ENCODE measurements at places on chromosomes 1 and 21. TPM values are rescaled to one million over a fixed set of nuclear protein-coding genes. Genes with fewer than 3 reads are reported as not detected.

Gene S100A14
- total RNA-seq: 1.5 TPM

Gene HSPB7
- total RNA-seq: 191 TPM

GRCh38 chr1:215777370-215777925 lies 210.3 kb downstream of the KCTD3 start:
- DNase-seq: no peak

- no peak for DNase-seq
Measured at GRCh38 chr1:77039739-77040138, 172.5 kb downstream of the ST6GALNAC5 start.

- no peak for DNase-seq
Measured at GRCh38 chr1:72284084-72284347, 1.7 kb upstream of the NEGR1 start.

Gene SPRR5
- total RNA-seq: not detected

DNA sequence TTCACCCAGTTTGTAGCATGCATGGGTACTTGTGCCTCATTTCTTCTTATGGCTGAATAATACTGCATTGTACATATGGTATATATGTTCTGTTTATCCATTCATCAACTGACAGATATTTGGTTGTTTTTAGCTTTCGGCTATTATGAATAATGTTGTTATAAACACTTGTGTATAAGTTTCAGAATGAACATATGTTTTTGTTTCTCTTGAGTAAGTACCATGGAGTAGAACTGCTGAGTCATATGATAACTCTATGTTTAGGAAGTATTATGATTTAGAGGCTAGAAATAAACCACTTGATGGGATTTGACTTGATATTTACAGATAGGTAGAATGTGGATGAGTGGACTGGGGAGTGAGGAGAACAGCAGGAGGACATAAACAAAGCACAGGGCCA lies 48.6 kb downstream of the WNT2B start:
- no peak for DNase-seq

- DNase-seq: no peak
Measured at GRCh38 chr21:46222436-46223116, 6.0 kb downstream of the LSS start.

Gene FAM151A
- total RNA-seq: not detected

Gene CD1B
- not detected for total RNA-seq

Gene SNRNP40
- 11.8 TPM for total RNA-seq

Gene IFI44
- 5.9 TPM for total RNA-seq

- DNase-seq: no peak
Measured at GRCh38 chr1:62977366-62977765, 193.4 kb downstream of the ATG4C start.

DNA sequence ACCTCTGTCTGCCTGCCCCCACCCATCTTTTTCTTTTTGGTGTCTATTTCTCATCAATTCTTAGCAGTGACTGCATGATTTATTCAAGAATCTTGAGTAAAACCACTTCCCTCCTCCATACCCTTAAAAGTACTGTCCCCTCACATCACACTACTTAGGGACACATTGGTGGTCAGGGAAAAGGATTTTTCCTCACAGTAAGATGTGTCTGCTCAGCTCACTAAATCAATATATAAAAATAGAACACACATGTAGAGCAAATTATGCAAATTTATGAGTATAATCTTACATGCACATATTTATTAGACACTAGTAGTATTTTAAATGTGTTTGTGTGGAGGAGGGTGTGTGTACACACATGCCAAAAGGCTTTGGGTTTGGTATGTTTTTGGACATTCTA lies 202.0 kb downstream of the PBX1 start:
- DNase-seq: no peak

GRCh38 chr1:237562242-237562823 lies 328.4 kb downstream of the ZP4 start:
- no peak for DNase-seq

DNA sequence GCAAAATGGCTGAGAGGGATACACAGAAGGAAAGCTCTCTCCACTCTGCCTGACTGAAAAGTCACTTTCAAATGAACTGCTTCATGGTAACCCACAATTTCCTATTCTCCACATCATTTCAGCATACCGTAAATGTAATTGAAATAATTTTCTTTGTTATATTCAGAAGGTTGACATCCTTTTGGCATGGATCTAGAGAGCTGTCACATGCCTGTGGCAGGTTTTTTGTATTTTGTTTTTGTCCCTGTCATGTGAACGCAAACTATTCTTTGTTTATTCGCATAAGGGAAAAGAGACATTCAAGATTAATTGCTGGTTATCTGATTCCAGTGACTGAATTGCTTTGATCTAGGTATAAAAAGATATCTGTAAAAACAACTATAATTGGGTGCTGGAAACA lies 1808.1 kb downstream of the NCAM2 start:
- no peak for DNase-seq

DNA sequence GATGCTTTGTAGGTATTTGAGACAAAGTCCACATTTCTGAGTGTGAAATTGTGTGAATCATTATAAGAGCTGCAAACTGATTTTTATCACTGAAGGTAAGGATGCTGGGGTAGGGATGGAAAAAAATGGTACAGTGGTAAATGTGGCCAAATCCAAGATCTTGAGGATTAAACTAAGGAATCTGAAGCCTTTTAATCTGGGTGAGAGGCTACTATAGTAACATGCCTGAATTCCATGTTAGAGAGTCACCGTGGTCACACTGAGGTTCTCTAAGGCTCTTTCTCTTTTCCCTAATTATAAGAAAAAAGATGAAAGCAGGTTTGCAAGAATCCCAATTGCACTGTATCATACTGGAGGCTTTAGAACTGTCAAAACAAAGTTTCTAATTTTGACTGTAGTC lies 17.6 kb downstream of the PTGER3 start:
- no peak for DNase-seq

- no peak for DNase-seq
Measured at GRCh38 chr1:60078182-60078581, 4.6 kb upstream of the C1orf87 start.

GRCh38 chr1:201157949-201158348 lies 3.7 kb upstream of the TMEM9 start:
- DNase-seq: no peak

Gene TNFRSF8
- 22.8 TPM for total RNA-seq

Gene FAM43B
- total RNA-seq: 0.75 TPM

GRCh38 chr1:1670866-1671265 lies 12.1 kb upstream of the CDK11B start:
- DNase-seq: no peak

- no peak for DNase-seq
Measured at GRCh38 chr1:15739745-15740144, 2.6 kb upstream of the TMEM82 start.

DNA sequence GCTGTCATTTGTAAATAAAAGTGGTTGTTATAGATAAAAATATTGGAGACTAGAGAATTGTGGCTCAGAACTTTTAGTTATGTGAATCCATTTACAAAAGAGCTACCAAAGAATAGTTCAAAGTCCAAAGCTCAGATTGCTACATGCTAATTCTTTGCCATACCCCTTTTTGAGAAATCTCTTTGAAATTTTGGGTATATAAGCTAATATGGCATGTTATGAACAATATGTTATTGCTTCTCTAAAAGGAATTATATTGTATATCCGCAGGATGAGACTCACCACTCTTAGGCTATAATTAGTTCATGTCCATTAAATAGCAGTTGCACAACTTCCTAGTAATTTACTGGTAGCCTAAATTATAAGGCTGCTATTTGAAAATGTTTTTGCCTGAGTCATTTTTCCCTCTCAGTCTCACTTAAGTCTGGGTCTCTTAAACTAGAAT lies 178.0 kb downstream of the ZNF281 start:
- no peak for DNase-seq

- no peak for DNase-seq
Measured at GRCh38 chr1:192545896-192546521, 29.6 kb upstream of the RGS1 start.

Gene ATG4C
- 9.7 TPM for total RNA-seq

GRCh38 chr1:203823306-203823705 lies 27.9 kb downstream of the ZBED6 start:
- no peak for DNase-seq

DNA sequence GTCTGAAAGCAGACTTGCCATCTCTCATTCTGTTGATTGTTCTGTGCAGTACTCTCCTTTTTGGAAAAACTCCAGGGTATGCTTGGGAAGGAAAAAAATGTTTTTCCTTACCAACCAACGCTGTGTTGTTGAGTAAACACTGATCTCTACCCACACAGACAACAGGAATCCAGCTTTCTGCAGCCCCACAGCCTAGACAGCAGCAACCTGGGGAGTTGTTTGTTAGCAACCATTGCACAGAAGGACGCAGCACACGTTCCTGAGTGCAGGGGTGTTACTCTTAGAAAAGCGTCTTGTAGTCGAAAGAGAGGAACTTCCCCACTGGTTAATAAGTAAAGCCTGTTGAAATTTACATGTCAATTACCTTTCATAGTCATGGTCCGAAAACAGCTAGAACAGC lies 56.6 kb downstream of the SMYD2 start:
- DNase-seq: no peak

Gene C1QA
- 202 TPM for total RNA-seq

- DNase-seq: no peak
Measured at GRCh38 chr21:17128132-17128531, 384.7 kb upstream of the CXADR start.

GRCh38 chr21:39712976-39713375 lies 32.0 kb upstream of the IGSF5 start:
- no peak for DNase-seq

GRCh38 chr1:88685259-88685620 lies 1.2 kb downstream of the PKN2 start:
- no peak for DNase-seq

DNA sequence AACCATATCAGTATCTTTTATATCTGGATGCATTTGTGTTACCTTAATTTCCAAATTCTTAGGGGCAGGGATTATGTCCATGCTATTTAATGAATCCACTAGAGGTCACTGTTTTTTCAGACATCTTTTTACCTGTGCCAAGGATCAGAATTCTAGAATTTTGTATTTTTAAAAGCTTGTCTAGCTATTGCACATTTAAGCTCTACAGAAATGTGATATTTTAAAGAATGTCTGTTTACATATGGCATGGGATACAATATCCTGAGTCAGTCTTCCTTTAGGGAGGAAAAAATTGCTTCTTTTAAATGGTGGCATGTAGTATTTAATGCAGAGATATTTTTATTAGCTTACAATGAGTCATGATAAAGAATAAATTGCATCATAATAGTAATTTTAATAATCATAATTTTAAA lies 11.3 kb downstream of the RPAP2 start:
- no peak for DNase-seq

Gene CFAP107
- total RNA-seq: not detected

Gene S100A12
- not detected for total RNA-seq

GRCh38 chr1:51627672-51628071 lies 10.8 kb downstream of the OSBPL9 start:
- DNase-seq: no peak

Gene LDLRAD1
- total RNA-seq: not detected

- no peak for DNase-seq
Measured at GRCh38 chr1:199742547-199742946, 285.0 kb upstream of the NR5A2 start.

Gene PCAT6
- total RNA-seq: not detected

- no peak for DNase-seq
Measured at GRCh38 chr1:94621802-94622201, 80.2 kb upstream of the F3 start.

DNA sequence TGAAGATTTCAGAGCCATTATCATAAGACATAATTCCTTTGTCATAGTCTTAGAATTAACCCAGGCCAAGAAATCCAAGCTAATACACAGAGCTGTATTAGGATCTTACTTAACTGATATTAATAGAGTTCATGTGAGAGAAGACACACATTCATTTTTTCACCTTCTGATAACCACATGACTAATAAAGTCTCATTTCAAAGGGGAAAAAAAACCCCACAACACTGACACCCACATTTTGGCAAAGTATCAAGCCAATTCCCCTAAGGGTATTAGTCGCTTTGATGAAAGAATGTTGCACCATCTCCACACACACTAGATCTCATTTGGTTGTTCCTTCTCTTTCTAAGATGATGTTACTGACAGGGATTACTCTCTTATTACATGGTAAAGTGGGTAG lies 344.4 kb upstream of the ESRRG start:
- DNase-seq: no peak

DNA sequence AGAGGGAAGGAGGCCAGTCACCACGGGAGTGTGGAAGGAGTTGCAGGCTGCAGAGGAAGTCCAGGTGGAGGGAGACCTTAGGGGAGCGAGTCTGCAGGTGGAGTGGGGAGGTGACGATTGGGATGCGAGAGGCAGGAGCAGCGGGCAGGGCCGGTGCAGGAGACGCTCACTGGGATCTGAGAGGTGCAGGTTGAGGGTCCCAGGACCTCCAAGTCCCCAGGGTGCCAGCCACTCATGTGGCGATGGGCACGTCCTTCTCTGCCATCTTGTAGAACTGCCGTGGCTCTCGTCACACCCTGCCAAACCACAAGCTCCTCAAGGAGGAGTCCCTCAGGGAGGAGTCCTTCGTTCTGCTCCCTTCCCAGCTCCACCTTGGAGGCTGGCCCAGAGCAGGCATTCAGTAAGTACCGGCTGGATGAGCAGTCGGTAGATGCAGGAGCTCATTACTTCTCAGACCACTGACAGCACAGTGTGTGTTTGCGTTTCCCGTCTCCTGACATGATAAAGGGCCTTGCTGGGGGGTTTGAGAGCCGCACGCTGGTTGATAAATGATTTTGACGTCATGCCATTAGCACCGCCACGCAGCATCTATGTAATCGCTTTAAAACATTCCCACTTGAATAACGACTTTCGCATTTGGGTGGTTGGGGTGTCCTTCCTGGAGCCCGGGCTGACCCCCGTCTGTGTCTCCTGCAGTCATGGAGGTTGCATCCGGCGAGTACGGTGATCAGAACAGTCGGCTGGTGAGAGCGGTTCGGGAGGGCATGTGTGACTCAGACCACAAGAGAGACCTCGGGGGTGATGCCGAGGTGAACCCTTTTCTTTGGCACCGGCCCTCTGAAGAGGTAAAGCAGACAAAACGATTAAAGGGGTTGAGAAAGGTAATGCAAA lies 27.8 kb downstream of the TFF3 start:
- no peak for DNase-seq

DNA sequence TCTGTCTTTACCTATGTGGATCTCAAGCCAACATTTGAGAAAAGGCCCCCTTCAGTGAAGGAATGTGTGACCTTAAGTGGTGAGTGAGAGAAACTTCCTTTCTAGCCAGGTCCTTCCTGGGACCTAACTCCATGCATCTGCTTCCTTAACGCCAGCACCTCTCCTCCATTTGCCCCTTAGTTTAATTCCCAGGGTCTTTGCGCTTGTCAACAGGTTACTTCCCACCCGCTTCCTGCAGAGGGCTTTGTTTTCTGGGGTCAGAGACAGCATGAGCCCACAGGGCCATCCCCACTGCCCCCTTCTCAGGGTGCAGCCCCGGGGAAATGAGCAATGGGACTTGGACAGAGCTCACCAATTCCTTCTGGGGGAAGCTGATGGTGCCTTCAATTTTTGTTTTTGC lies 54.8 kb downstream of the EVA1C start:
- no peak for DNase-seq

Gene SLC16A4
- 5.6 TPM for total RNA-seq
